ENCODE measurements at places on chromosomes 2 and 18.

DNA sequence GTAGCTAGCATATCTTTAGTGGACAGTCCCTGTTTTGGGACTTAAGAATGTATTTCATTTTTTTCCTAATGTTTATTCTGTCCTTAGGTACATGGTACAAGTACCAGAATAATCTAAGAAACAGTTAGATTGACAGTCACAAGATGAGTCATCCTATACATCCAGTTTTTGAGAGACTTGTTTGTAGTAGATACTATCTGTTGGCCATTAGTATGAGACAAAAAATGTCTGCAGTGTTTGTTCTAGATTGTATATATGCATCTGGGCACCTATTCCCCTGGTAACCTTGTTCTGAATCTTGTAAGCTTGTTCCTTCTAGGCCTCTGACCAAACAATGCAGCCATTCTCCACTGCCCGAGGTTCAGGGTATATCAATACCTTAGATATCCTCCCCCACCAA, 1343.5 kb downstream of the SUCLG1 start:
- DNase-seq, result no peak

GRCh38 chr2:102096103-102096502, 46.4 kb upstream of the IL1R1 start:
- DNase-seq, result no peak

GRCh38 chr18:50986360-50987087, 18.7 kb downstream of the ELAC1 start:
- no peak for DNase-seq

DNA sequence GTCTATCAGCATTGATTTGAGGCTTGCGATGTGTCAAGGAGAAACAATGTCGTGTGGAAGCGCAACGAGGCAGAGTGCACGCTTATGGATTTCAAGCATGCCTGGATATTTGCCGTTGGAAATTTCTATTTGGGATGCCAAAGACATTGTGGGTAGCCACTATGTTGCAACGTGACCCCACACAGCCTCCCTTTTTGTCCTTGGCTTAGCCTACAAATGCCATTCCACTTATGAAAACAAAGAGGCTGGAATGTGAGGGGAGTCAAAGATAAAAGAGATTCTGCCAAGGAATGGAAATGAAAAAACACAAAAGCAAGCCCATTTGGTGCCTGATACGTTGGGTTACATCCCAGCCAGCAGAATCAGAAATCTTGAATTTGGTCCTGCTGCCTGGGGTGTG, 721.2 kb downstream of the GALR1 start:
- DNase-seq, result no peak

DNA sequence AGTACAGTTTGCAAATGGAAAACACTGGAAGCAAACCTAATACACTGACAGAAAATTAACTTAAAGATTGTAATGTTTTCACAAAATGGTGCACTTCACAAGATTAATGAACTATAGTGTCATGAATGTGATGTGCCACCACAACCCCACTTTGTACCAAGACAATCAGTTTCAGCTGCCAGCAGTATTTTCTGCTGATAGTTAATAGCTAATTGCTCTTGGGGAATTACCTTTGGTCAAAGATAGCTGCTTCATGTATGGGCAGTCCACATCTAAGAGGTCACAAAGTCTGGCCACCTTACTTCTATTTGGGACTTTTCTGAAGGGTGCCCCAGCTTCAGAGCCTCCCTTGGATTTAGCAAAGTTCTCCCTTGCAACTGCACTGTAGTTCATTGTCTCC, 254.0 kb downstream of the CALCRL start:
- no peak for DNase-seq

DNA sequence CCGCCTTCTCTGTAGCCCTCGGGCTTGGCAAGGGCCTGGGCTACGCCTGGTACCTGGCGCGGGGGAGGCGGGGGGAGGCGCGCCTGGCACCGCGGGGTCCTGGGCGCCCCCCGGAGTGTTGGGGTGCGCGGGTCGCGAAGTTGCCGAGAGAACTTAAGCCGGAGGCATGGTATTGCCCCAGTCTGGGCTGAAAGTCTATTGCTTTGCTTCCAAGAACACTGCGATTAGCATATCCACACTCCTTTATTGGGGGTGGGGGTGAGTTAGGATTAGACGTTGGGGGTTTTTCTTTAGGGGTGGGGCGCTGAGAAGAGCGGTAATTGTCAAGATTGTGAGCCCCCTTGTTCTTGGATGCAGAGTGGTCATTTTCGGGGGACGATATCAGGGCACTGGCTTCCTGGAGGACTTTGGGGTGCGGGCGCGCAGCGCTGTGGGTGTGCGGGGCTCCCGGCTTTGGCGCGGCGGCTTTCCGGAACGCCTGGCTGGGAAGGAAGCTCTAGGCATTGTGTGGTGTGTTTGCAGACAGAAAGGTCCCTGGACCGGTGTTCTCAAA, 798 bp downstream of the TANC1 start:
- no peak for DNase-seq

GRCh38 chr2:173286153-173286809, 68.4 kb upstream of the CDCA7 start:
- no peak for DNase-seq

DNA sequence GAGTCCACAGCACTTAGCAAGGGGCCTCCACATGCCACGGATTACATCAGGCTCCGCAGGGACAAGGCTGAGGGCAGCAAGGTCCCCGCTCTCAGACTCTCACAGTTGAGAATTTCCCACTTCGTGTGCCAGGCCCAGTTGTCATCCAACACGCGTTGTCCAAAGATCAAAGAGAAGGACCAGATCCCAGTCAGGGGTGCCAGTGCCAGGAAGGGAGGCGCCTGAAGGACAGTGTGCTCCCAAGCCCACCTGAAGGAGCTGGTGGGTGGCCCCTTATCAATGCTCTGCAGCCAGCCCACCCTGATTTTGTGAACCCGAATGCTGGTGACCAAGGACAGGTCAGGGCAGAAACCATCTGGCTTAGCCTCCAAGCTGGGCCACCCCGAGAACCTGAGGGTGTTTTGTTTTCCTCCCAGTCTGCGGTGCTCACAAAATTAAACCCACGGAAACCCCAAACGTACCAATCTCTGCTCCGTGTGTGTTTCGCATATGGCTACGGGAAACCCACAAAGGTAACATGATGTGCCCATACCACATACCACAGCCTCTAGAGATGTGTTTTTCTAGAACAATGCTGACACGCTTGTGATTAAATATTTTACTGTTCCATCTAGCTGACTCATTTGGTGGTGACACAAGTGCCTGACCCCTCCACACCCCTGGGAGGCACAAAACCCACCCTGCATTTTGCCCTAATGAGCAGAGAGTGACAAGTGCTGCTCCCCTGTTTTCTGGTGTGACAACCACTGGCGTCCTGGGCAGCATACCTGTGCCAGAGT, 24.5 kb downstream of the CRACDL start:
- no peak for DNase-seq

GRCh38 chr2:66539452-66539851, 104.5 kb downstream of the MEIS1 start:
- no peak for DNase-seq

DNA sequence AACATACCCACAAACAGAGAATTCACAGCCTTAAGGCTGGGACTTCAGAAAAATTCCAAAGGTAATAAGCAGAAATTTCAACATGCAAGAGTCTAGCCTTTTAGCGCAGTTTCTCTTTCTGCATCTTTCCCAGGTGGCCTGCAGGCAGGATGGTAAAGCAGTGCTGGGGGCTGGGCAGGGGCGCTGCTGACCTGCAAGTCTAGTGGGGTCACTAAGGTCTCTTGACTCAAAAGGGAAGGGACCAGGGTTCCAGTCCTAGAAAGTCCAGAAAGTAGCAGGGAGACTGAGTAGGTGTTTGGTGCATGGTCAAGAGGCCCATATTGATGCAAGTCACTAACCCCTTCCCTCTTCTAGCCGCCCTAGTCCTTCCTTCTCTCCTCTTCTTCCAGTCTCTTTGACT, 169.2 kb downstream of the TGIF1 start:
- no peak for DNase-seq

- DNase-seq, result no peak
Measured at GRCh38 chr18:55251254-55251971, 292.2 kb upstream of the CCDC68 start.

GRCh38 chr2:176106581-176107539, at the start of gene HOXD11:
HOXD11 (plus strand) TSS chr2:176107280; CDS start chr2:176107356, 76 bp downstream.
- no peak for DNase-seq

GRCh38 chr18:6521803-6522418, 107.2 kb upstream of the L3MBTL4 start:
- DNase-seq, result no peak

- DNase-seq, result no peak
Measured at GRCh38 chr2:72041638-72042111, 106.0 kb downstream of the CYP26B1 start.

- no peak for DNase-seq
Measured at GRCh38 chr18:25898965-25899364, 191.4 kb downstream of the SS18 start.

- DNase-seq, result no peak
Measured at GRCh38 chr2:36706021-36706876, 9.7 kb downstream of the VIT start.

- DNase-seq, result no peak
Measured at GRCh38 chr2:232942831-232943230, 70.2 kb downstream of the NGEF start.

Data from stimulated activated CD4-positive, alpha-beta T cell treated with anti-CD3 and anti-CD28 coated beads, TNF-alpha, amount 100 ng/mL, for 24 hours (primary cell).